ENCODE measurements at places on chromosomes 5 and 9. TPM values are rescaled to one million over a fixed set of nuclear protein-coding genes. Genes with fewer than 3 reads are reported as not detected.

APBA1 gene
- total RNA-seq: 2.4 TPM

PCDH12 gene
- 15.6 TPM for total RNA-seq

FIBCD1 gene
- 11.4 TPM for total RNA-seq

HAPLN1 gene
- total RNA-seq: 0.73 TPM

IFNB1 gene
- total RNA-seq: not detected

GALNT12 gene
- 21.3 TPM for total RNA-seq

PCDHA11 gene
- total RNA-seq: 1.4 TPM

GDNF gene
- total RNA-seq: not detected

GRIA1 gene
- 3.4 TPM for total RNA-seq

SPATA31C1 gene
- total RNA-seq: not detected

PCDHB13 gene
- total RNA-seq: 1.8 TPM

RNF208 gene
- total RNA-seq: 4.9 TPM

NSMF gene
- total RNA-seq: 29.5 TPM

STPG3 gene
- not detected for total RNA-seq

SMIM33 gene
- not detected for total RNA-seq

- no peak for DNase-seq
Observed at GRCh38 chr9:33506626-33507370, 17.3 kb upstream of the ANKRD18B start.

DNA sequence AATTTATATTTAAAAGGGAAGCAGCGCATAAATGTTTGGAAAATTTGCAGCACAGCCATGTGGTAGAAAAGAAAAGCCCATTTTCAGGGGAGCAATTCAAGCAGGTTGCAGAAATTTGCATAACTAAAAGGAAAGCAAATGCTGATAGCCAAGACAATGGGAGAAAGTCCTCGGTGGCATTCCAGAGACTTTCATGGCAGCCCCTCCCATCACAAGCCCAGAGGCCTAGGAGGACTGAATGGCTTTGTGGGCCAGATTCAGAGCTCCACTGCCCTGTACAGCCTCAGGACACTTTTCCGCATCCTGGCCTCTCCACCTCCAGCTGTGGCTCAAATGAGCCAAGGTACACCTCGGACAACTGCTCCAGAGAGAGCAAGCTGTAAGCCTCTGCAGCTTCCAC is 462.9 kb downstream of the CDK5RAP2 start:
- DNase-seq: no peak

DNA sequence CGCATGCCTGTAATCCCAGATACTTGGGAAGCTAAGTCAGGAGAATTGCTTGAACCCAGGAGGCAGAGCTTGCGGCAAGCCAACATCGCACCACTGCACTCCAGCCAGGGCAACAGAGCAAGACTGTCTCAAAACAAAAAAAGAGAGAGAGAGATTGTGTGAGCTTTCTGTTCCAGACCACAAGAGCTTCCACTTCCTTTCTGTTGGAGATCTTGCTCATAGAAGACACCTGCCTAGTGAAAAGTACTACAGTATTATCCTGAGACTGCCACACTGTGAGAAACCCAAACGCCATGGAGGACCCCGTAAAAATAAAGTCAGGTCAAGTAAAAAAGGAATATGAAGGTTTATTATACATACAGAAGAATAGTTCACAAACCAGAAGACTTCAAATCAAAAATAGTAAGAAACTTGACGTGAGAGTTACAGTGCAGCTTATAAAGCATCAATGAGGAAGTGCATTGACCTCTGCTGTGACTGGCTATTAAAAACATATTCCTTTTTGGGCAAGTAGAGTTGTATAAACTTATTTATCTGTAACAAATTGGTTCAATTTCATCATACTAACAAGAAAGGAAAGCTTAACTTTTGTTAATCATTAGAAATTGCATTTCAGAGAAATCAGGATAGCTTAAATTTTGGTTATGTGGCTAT is 4.3 kb upstream of the EMB start:
- DNase-seq: no peak

DNA sequence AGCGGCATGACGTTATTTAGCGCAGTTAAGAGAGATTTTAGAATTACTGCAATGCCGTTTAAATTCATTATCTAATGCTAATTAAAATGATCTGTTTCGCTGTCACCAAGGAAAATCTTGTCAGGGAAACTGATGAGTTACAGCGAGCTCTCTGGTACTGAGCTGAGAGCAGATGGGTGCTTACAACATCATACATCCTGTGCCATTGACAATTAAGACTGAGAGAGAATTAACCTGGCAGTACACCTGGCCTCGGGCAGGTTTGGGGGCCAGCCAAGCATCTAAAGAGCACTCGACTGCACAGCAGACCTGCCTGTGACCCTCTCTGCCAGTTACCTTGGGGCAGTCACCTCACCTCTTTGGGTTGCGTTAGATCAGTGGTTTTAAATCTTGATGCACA is 55.0 kb downstream of the PUM3 start:
- no peak for DNase-seq

DNA sequence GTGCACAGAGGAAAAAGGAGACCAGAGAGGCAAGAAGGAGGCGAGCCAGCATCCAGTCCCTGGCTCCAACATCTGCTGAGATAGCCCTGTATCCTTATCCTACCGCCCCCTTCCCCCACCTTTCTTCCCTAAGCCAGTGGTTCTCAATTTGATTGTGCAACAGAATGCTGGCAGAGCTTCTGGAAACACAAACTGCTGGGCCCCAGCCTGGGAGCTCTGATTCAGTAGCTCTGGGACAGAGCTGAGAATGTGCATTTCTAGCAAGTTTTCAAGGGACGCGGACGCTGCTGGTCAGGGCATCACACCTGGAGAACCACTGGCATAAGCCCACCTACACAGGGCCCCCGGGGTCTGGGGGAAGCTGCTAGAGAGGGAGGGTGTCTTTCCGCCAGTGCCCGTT is 21.1 kb downstream of the AK8 start:
- DNase-seq: peak; percentile 49

GRCh38 chr5:150377964-150378694 is 20.6 kb downstream of the TCOF1 start:
- DNase-seq: no peak

- DNase-seq: no peak
Observed at GRCh38 chr9:131409458-131409992, 15.6 kb downstream of the PRRC2B start.

DNA sequence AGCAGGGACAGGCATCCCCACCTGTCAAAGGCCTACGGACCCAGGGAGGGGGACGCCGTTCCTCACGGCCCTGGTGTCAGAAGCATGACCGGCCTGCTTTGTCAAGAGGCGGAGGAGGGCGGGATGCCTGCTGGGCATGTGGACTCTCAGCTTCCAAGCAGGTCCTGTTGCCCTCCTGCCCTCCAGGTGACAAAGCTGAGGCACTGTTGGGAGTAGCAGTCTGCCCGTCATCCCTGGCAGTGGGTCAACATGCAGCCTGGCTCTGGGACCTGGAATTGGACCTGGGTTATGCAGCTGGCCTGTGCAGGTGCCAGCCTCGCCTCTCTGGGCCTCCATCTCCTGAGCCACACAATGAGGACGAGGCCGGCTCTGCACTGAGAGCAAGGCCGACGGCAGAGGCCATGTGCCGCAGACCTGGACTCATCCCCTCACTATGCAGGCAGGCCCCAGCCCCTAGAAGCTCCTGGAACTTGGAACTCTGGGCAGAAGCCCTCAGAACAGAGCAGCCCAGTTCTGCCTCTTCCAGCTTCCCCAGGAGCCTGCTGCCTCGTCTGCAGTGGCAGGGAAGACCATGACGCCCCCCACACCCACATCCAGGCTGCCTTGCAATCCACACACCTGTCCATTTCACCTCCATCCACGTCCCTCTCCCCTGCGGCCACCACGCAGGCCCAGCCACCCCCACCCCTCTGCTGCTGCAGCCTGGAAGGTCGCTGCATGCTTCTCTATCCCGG is 20.8 kb upstream of the FCN1 start:
- DNase-seq: no peak

DNA sequence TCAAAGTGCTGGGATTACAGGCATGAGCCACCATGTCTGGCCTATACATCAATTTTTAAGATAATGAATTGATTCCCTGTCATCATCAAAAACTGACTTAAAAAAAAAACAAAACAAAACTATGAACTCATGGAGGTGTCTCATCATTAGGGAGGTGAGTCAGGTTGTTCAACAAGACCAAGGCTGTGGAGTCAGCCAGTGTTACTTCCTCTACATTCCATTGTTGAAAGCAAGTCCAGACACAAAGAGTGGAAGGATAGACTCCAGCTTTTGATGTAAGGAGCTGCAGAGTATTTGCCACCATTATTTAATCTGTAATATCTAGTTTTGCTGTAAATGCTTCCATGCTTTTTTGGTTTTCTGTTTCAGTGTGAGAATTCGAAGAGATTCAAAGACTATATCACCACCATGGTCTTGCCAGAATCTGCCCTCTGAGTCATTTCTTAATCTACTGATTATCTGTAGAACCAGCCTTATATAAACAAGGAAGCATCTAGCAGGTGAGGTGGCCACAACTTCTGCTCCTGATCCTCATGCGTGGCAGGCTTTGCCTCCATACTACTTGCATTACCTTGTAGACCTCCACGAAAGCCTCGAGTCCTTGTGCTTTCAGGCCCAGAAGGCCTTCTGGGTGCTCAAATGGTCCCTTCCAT is 156.1 kb downstream of the FGF1 start:
- no peak for DNase-seq

DNA sequence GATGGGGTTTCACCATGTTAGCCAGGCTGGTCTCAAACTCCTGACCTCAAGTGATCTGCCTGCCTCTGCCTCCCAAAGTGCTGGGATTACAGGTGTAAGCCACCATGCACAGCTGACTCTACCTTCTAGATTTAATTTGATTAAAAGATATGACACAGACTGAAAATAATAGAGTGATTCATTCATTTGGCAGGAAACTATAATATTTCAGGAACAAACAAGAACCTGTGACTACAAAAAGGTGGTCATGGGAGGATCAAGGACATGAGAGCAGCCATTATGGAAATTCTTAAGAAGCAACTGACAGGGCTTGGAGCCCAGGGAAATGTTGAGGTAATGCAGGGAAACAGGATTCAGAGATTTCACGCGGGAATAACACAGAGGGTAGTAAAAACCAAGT is 265.5 kb upstream of the DAP start:
- no peak for DNase-seq

- no peak for DNase-seq
Observed at GRCh38 chr5:88885002-88885401, 2.0 kb upstream of the MEF2C start.

DNA sequence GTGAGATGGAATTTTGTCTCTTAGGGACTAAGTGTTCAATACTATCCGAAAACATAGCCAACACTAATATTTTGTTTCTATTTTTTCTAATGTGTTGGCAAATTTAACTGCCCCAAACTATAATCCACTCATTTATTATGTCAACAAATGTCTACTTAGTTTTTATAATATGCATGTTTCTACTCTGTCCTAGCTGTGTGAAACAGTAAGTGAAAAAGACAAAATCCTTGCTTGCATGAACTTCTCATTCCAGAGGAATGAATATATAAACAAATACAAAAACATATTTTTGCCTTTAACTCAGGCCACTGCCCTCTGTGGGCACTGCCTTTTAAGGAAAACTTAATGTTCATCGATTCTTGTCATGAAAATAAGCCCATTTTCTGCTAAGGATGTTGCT is 1275.4 kb upstream of the CDH18 start:
- DNase-seq: no peak

GRCh38 chr9:111674319-111674718 is 12.9 kb downstream of the GNG10 start:
- DNase-seq: no peak

GRCh38 chr5:102826629-102827028 is 71.5 kb downstream of the PAM start:
- no peak for DNase-seq

GRCh38 chr5:173498739-173499470 is 117.5 kb downstream of the BOD1 start:
- no peak for DNase-seq

- DNase-seq: no peak
Observed at GRCh38 chr5:41686767-41687166, 176.4 kb upstream of the PLCXD3 start.

- DNase-seq: peak; percentile 19
Observed at GRCh38 chr9:114721491-114722079, 39.6 kb upstream of the TEX48 start.

DNA sequence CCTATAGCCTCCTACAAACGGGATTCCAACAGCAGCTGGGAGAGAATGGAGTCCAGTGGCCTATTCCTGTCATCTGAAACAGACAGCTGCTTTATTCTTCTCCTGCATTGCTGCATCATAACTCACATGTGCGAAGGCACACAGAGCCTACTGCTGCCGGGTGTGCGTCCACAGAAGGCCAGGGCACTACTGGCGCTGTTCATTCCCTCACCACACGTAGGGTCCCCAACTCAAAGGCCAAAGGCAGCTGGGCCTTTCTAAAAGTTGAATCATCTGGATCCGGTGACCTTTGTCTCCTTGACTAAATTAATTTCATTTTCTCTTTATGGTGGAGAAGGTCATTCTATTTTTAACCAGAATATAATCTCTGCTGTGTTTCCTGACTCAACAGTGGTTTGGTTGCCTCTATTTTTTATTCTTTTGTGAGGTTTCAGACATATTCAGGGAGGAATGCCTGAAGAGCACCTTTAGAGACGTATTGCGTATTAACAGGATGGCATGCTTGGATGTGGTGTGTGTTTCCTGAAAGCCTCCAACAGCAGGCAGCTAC is 10.8 kb upstream of the SPATA24 start:
- DNase-seq: no peak
